ENCODE measurements at places on chromosomes 7 and 10.

DNA sequence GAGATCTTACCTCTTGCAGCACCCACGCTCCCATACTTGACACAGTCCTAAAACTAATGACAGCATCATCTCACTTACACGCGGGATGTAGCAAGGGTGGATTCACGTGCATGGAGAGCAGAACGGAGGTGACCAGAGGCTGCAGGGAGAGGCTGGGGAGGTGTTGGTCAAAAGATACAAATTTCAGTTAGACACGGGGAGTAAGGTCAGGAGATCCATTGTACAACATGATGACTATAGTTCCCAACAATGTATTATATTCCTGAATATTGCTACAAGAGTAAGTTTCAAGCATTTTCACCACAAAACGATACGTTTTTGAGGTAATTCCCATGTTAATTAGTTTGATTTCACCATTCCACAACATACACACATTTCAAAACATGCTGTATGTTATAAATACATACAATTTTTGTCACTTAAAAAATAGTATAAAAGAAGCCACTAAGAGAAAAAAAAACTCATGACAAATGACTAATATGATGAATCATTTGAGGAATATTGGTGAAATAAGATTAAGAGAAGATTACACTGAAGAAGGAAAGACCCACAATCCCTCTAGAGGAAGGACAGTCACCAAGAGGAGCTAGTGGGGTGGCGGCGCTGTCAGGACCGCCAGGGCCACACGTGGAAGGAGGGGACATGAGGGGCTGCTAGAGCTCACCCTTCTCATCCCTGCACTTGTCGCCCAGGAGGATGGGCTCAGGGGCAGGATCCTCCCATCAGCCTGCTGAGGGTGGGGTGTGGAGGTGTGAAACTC lies 49.4 kb upstream of the EGFR start:
- DNase-seq, result no peak

- no peak for DNase-seq
Measured at GRCh38 chr7:113119429-113119828, 1.1 kb upstream of the SMIM30 start.

- DNase-seq, result no peak
Measured at GRCh38 chr10:42975005-42975493, 101.8 kb upstream of the RET start.

DNA sequence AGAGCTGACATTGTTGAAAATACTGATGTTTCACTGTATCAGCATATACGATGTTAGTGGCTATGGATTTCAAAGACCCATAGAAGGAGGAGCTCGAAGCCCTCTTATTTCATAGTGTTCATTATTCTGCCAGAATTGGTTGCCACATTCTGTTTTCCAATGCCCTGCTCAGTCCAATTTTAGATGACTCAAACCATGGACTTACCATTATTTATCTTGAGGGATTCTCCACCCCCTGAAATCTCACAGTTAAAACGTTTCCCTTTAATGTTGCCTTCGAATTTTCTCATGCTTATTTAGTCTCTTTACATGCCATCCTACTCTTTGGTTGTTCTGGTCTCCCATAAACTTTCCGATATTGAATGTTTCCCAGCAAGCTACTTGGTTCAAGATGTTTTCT lies 264.5 kb downstream of the HDAC9 start:
- no peak for DNase-seq

GRCh38 chr10:83458611-83459010 lies 680.7 kb upstream of the GHITM start:
- no peak for DNase-seq

- peak; percentile 81 for DNase-seq
Measured at GRCh38 chr10:110279407-110279986, 25.2 kb downstream of the SMNDC1 start.

- no peak for DNase-seq
Measured at GRCh38 chr10:91002656-91003055, 81.8 kb upstream of the ANKRD1 start.

DNA sequence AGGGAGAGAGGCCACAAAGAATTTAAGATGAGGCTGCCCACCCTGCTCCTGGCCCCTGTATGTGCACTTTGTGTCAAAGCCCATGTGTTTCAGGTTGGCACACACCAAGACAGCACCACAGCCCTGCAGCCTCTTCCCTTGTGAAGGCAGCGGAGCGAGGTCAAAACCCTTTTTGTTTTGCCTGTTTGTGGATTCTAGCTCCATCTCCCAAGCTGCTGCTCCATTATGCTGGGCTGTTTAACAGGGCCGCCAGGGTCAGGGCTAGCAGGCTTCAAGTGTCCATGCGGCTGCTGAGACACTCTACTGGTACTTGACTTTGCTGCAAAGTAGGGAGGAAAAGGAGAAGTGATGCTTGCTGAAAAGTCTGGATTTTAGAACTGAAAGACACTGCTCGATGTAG lies 142.3 kb upstream of the EFCAB10 start:
- DNase-seq, result no peak

GRCh38 chr10:89909752-89910151 lies 208.4 kb downstream of the KIF20B start:
- DNase-seq, result no peak

- DNase-seq, result no peak
Measured at GRCh38 chr7:94482796-94483195, 26.8 kb upstream of the CASD1 start.

DNA sequence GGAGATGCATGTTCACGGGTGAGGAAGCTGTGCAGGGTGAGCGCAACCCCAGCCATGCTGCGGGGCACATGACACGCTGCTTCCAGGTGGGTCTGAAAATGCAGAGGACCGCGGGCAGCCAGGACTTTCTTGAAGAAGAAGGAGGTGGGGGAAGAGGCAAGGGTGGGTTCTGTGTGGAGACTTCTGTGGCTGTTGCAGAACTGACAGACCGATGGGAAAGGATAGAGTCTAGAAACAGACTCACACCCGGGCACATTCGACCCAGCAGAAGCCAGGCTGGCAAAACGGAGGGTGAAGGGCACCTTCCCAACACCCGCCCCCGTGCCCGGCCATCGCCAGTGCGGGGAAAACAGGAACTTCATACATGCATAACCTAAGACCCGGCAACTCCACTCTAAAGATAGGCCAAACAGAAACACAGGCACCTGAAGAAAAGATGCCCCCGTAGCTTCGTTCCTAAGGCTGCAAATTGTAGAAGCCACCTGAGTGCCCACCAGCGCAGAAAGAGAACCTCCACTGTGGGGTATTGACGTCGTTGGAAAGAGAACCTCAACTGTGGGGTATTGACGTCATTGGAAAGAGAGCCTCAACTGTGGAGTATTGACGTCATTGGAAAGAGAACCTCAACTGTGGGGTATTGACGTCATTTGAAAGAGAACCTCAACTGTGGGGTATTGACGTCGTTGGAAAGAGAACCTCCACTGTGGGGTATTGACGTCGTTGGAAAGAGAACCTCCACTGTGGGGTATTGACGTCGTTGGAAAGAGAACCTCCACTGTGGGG lies 4.8 kb upstream of the KNDC1 start:
- DNase-seq, result no peak

- DNase-seq, result no peak
Measured at GRCh38 chr10:35232527-35232926, 103.8 kb upstream of the CCNY start.

- no peak for DNase-seq
Measured at GRCh38 chr7:26650103-26650502, 214.3 kb downstream of the SKAP2 start.

DNA sequence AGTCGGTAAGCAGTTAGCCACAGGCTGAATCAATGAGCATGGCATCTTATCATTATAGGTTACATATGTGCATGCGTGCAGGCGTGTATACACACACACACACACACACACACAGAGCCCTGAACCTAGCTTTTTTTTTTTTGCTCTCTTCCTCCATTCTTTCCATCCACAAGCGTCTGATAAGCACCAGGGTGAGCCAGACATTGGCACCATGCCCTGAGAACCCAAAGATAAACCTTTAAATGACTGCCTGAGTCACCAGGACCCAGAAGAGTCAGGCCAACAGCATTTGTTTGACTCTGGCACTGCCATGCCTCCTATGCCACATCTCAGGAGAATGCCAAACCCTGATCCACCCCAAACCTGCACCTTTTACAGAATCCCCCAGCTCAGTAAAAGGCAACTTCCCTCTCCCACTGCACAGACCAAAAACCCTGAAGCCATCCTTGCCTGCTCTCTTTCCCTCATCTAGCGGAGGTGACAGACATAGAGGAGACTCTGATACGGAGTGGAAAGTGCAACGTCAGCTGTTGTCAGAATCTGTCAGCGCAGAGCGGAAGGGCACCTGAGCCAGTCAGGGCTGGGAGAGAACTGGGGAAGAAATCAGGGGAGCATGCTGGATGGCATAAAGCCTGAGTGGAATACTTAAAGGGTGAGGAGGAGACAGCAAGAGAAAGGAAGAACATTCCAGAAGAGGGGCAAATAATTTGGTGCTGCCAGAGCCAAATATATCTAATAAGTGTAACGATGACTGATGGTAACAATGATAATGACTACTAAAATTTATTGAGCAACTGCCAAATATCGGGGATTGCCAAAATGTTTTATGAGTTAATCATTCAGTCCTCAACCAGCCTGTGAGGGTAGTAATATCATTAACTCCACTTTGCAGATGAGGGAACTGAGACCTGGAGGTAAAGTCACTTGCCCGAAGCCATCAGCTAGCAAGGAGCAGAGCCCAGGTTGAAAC lies 3.2 kb downstream of the PARP12 start:
- no peak for DNase-seq

DNA sequence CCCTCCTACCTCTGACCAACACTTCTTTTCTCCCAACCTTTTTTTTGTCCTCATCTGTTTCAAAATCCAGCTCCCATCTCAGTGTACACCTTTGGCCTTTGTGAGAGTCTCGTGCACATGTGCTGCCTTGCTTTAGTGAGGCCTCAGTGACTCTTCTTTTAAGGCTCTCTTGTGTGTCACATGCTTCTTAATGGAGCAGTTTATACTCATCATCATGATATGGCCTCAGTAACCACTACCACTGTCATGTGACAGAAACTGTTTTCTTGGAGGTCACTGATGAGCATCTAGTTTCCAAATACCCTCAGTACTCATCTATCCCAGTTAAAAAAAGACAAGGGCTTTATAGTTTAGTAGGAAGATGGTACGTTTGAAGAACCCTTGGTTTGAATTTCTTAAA lies 8.1 kb upstream of the ARHGAP22 start:
- no peak for DNase-seq

DNA sequence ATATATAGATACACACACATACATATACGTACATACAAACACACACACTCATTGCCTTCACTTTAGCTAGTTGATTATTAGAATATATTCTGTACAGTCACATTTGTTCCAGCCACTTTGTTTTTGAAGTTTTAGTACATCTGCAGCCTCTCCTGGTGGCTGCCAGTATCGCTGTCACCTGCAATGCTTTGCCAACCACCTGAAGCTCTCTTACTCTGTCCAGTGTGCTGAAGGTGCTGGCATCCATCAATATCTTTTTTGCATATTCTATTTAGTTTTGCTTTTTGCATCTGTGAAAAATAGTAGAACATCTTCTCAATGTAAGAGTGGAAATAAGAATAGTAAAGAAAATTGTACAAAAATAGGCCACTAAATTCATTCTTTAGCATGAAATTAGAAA lies 388.6 kb downstream of the EXOC4 start:
- no peak for DNase-seq

DNA sequence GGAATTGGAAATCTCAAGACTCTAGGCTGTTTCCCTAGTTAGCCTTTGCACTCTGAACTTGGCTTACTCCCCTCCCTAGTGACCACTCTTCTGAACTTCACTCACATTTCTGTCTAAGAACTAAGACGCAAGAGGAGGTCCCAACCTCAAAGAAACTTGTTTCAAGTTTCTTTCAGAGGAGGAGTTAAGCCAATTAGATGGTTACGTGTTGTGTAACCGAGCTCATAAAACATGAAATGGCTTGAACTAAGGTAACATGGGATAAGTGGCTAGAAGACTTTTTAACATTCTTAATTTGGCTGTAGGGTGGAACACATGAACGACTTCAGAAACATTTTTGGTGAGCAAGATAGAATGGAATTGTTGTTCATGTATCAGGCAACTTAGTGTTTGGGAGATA lies 39.5 kb upstream of the SEC61G start:
- no peak for DNase-seq

DNA sequence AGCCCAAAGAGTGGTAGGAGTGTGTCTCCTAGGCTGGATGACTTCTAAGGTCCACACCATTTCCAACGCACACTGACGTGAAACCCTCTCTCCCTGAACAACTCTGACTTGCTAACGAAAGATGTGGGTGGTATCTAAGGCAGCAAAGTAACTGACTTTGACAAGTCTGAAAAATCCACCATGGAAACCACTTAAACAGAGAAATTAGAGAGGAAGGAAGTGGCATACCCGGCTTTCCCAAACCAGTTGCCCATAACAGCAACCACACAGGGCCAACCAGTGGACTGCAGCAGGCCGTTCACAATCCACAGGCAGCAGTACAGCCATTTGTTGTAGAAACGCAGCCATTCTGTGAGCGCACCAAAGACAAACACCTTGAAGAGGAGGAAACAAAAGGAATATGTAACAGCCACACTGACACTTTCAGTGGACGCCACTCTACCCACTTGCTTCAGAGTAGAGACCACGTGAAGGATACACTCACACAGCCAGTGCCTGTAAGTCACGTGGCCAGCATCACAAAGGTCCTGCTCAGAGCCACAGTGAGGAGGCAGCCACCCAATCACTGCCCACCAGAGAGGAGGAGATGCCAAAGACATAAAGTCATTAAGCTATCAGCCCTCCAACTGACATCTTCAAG lies 39.8 kb downstream of the SLC37A3 start:
- no peak for DNase-seq

DNA sequence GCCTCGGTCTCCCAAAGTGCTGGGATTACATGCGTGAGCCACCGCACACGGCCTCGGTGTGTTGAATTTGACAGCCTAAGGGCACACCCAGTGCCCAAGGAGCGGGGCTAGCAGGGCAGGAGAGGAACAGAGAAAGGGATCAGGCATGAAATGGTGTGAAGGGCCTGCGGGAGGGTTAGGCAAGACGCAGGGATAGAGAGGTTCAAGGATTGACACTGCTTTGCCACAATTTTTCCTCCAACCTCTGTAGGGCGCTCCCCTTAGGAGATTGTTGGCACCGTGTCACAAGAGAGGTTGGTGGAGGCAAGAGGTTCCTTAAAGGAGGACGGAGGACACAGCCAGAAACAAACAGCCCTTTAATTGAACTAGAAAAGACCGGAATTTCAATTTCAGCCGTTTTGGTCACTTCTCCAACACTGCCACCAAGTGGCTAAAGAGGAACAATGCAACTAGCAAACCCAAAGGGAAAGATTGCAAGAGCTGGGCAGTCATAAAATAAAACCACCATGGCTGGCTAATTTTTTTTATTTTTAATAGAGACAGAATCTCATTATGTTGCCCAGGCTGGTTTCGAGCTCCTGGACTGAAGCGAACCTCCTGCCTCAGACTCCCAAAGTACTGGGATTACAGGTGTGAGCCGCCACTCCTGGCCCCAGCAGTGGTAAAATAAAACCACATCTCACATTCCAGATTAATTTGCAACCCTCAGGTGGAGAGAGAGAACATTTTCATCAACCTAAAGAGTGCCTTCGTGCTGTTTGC lies 6.9 kb upstream of the CREB3L2 start:
- no peak for DNase-seq

Data from ascending aorta (tissue), 2 donors.